SK-N-SH (cell line): ENCODE measurements at places on chromosomes 6 and 20.

GRCh38 chr6:163381118-163381756, 33.3 kb upstream of the QKI start:
- no peaks in the 10 kb centered on the region for H3K36me3 ChIP-seq
- DNase-seq: no peak
- H3K4me3 ChIP-seq: no peak overlapping the region
- H3K27me3 ChIP-seq: no peaks in the 10 kb centered on the region
- no peaks in the 10 kb centered on the region; the same call in 1 of the 2 replicates for H3K4me1 ChIP-seq

DNA sequence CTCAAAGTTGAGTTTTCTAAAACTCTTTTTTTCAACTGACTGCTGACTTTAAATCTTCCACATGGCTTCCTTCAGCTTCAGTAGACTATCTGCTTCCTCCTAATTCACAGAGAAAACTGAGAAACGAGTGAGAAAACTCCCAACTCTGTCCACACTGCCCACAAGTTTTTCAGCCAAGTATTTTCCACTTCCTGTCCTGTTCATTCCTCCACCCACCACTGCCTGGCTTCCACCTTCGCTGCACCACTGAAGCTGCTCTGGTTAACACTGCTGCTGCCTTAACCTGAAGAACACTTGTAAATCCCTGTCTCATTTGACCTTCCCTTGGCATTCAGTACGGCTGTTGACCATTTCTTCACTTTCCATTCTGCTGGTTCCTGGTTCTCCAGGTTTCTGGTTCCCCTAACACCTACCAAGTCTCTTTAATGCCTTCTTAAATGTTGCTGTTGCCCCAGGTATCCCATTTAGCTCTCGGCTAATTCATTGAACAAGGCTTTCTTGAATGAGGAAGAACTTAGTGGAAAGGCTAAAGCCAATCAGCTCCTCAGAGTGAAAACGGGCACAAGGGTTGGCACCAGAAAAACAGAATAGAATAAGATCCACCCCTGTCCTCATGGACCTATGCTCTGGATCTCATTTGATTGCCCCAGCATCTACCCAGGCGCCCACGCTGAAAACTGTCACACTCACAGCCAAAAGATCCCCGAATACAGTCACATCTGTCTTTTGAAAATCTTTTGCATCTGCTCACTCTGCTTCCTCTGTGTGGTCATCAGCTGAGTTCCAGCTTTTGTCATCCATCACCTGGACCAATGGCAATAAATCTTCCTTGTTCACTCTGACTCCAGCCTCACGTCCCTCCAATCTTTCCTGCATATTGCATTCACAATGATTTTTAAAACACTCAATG, 104.4 kb upstream of the TAB2 start:
- no peaks in the 10 kb centered on the region for H3K36me3 ChIP-seq
- no peaks in the 10 kb centered on the region for H3K27me3 ChIP-seq
- H3K27ac ChIP-seq: no peak overlapping the region
- H3K4me3 ChIP-seq: no peak overlapping the region

DNA sequence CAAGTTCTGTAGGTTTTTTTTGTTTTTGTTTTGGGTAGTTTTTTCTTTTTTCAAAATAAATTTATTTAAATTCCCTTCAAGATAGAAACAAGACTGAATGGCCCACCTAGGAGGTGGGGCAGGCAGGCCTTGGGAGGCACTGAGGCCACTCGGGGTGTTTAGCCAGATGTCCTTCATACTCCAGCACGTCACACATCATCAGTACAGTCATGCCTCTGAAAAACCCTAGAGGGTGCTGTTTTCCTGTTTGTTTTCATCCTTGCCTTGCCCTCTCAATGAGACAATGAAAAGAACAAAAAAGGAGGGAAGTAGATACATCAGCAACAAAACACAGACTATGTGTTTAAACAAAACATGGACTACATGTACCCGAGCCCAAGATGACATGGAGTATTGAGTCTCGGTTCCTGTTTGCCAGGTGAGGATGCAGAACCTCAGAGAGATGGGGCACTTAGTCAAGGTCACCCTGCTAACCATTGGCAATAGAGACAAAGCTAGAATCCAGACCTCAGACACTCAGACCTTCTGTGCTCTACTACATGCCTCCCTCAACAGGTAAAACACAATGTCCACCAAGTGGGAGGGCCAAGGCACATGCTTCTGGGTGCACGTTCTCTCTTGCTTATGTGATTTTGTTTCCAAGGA, 26.8 kb upstream of the CLIC5 start:
- H3K4me3 ChIP-seq: no peak overlapping the region
- no peak overlapping the region for H3K27ac ChIP-seq
- DNase-seq: peak; percentile 8
- no peaks in the 10 kb centered on the region for H3K36me3 ChIP-seq
- no peaks in the 10 kb centered on the region for H3K27me3 ChIP-seq

DNA sequence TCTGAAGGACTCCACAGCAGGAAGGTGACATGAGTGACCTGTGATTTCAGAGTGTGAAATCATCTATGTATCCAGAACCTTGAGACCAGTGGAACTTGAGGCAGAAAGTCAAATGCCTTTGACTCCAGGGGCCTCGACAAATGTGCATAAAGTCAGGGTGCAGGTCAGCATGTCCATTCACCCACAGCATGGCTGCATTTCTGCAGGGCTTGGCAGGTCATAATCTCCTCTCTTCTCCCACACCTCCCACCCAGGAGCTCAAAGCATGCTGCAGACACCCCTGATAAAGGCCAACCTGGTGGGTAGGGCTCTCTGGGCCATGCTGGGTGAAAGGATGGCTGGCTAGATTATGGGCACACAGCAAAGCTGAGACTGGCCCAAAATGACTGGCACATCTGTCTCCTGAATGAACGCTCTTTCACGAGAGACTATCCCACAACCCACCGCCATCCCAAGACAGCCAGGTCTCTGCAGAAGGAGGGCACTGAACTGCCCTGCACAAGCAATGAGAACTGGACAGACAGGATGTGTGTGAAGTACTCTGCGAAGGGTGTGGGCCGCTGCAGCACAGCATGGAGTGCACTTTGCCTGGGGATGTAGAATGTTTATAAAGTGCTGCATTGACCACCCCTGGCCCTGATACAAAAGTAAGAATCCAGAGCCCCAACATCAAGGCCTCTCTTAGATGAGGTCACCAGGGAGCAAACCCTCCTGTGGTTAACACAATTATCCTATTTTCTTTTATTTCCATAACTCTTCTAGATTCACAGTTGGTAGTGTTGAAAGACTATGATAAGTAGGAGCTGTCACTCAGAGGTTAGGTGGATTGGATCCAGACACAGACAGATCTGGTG, 78.2 kb upstream of the NXT1 start:
- H3K4me3 ChIP-seq: no peak overlapping the region
- no peak for DNase-seq
- H3K27me3 ChIP-seq: peaks cover 18% of the 10 kb centered on the region
- no peaks in the 10 kb centered on the region for H3K4me1 ChIP-seq
- no peak overlapping the region for H3K27ac ChIP-seq
- H3K36me3 ChIP-seq: peaks cover 4% of the 10 kb centered on the region

GRCh38 chr6:49772285-49772684, 14.8 kb downstream of the PGK2 start:
- no peaks in the 10 kb centered on the region for H3K36me3 ChIP-seq
- no peaks in the 10 kb centered on the region for H3K4me1 ChIP-seq
- no peak for DNase-seq
- no peak overlapping the region for H3K27ac ChIP-seq

DNA sequence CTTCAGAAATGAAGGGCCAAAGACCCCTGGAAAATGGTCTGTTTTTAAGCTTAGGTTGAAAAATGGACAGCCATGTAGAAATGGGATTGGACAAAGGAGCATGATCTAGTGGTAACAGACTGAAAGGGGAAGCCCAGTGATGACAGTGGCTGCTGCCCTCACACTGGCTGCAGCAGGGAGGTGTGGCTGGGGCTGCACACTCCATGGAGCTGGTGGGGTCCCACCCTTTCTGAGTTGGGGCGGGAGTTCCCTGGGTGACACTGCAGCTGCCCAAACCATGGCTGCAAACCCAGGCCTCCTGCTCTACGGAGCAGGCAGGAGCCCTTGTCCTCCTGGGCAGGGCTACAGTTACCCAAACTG, 8.5 kb upstream of the PACSIN1 start:
- H3K36me3 ChIP-seq: no peaks in the 10 kb centered on the region
- no peak for DNase-seq
- no peaks in the 10 kb centered on the region for H3K27me3 ChIP-seq
